ENCODE measurements at places on chromosomes 7 and 10. TPM values are rescaled to one million over a fixed set of nuclear protein-coding genes. Genes with fewer than 3 reads are reported as not detected.

DNA sequence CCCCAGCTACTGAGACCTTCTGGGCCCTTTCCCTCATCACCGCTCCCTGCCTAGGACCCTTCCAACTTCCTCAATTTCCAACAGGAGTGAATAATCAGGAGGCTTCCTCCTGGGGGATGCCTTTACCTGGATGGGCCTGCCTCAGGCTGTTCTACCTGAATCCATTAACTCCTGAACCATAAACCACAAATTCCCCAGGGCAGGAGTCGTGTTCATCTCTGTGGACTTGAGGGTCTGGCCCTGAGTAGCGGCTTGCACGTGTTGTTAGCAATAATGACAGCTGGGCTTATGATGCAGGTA lies 105.1 kb upstream of the GPR26 start:
- no peak for DNase-seq

DNA sequence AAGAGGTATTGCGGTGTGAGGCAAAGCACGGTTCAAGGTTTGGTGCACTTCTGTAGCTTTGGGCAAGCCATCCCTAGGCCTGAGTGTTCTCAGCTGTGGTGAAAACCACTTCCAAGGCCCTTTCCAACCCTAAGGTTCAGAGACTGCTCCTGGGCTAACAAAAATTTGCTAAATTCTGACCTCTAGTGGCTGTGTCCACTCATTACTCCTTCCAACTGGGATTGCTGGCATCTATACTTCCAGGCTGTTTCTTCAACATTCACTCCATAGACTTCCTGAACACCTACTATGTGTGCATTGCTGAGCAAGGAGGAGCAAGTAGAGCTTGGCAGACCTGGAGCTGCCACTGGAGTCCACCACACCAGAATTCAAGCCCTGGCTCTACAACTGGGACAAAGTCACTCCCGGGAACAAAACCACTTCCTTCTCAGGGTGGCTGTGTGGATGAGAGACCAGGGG lies 29.3 kb upstream of the SH3PXD2A start:
- DNase-seq: peak; percentile 59

- no peak for DNase-seq
Observed at GRCh38 chr10:129959544-129960480, 4.3 kb downstream of the EBF3 start.

- no peak for DNase-seq
Observed at GRCh38 chr7:142867398-142868187, 12.7 kb downstream of the EPHB6 start.

GRCh38 chr10:124372899-124373298 lies 45.8 kb downstream of the OAT start:
- no peak for DNase-seq

Gene ARPC1B
- 731 TPM for total RNA-seq

Gene CTTNBP2
- not detected for total RNA-seq

Gene TMEM176B
- not detected for total RNA-seq

Data from A172 (cell line).